ENCODE measurements at places on chromosomes 3 and 15.

DNA sequence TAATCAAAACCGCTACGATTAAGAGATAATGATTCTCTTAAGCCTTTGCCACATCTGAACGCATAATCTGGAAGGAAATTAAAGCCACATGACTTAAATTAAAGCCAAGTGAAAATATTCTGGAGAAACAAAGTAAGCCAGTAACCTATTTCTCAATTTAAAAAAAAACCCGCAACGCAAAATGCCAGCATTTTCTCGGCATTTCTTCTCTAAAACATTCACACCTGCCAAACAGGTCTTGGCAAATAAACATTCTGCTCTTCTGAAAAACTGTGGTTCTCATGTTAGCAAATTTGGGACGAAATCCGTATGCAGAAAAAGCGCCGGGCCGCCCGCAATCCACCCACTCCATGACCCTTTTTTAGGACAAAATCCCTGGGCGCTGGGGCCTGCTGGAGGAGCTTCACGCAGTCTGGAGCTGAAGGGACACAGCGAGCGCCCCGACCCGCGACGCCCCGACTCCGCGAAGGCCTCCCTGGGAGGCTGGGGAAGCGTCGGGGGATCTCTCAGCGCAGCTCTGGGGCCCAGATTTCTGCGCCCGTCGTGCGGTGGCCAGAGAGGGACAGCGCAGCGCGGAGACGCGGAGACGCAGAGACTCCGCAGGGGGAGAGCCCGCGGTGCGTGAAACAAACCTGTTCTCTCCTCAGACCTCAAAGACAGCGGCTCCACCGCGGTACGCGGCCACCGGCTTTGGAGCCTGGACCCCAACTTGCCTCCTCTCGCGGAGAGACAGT is 471 bp downstream of the NKIRAS1 start:
- DNase-seq = no peak

DNA sequence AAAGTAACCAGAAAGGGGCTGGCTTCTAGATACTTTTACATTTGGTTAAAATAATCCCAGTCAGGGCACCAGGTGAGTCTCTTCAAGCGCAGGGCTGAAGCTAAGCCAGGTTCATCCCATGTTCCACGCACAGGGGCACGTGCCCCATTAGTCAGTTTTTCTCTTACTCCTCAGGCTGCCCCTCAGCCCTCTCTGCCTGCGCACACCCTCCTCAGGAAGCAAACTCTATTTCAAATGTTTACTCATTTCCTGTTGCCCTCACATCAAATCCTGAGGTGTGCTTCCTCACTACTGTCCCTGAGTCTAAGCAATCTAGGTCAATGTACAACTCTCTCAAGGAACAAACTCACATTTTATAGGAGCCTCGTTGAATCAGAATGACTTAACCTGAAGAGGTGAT is 48.5 kb downstream of the THBS1 start:
- DNase-seq = peak; percentile 18

DNA sequence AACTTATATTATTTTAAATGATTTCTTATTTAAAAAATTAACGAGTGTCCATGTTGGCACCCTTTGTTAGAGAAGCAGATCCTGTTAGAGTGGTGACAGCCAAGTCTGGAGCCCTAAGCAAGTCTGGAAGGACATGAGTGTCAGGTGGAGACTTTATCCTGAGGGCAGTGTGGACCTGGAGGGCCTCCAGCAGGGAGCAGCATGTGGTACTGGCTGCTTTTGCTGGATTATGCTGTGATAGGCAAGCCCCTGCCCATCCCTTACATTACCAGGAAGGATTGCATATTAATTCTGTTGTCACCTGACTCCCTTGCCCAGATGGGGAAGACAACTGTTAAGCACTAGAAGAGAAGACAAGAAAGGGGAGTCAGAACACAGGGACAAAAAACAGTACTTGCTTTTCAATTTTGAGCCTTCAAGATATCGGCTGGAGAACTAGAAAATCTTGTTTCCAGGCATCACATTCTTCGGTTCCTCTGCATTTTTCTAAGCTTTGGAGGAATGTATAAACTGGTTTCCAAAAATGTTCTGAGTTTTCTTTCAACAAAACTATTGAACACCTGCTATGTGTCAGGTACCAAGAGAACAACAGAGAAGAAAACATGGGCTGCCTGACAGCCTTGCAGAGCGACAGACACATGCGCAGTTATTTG is 22.7 kb downstream of the ZNF860 start:
- DNase-seq = no peak

DNA sequence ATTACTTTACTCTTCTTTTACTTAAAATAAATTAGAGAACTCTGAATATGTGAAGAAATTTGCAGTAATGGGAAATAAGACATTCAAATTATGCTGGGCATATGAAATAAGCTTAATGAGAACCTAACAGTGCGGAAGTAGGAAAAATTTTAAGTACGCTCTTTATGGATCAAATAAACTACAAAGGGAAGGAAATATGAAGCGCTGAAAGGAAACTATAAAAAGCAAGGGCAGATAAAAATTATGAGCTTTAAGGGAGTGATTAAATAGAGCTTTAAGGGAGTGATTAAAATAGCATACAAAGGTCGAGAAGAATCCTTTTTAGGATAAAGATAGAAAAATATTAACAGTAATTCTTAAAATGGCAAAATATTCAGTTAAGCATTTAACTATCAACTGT is 118.3 kb upstream of the AADACL2 start:
- no peak for DNase-seq

DNA sequence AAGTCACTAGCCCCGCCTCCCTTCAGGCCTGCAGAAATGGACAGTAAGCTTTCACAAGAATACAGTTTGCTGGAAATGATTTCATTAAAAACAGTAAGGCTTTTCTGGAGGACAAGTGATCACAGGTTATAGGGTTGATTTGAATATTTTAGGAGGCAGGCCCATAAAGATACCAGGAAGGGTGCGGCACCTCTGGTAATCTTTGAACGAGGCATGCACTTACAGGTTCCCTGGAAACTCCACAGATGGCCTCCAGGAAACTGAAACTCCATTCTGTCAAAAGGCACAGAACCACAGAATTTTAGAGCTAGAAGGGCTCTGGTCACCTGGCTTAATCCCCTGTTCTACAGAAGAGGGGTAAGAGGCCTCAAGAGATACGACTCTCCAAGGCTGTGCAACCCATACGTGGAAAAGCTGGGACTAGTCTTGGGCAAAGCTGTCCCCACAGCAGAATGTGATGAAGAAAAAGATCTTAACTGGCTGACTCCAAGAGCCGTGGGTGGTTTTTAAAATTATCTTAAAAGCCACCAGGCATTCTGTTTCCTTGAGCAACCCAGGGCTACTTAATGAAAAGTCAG is 1.2 kb downstream of the STARD5 start:
- DNase-seq = no peak

DNA sequence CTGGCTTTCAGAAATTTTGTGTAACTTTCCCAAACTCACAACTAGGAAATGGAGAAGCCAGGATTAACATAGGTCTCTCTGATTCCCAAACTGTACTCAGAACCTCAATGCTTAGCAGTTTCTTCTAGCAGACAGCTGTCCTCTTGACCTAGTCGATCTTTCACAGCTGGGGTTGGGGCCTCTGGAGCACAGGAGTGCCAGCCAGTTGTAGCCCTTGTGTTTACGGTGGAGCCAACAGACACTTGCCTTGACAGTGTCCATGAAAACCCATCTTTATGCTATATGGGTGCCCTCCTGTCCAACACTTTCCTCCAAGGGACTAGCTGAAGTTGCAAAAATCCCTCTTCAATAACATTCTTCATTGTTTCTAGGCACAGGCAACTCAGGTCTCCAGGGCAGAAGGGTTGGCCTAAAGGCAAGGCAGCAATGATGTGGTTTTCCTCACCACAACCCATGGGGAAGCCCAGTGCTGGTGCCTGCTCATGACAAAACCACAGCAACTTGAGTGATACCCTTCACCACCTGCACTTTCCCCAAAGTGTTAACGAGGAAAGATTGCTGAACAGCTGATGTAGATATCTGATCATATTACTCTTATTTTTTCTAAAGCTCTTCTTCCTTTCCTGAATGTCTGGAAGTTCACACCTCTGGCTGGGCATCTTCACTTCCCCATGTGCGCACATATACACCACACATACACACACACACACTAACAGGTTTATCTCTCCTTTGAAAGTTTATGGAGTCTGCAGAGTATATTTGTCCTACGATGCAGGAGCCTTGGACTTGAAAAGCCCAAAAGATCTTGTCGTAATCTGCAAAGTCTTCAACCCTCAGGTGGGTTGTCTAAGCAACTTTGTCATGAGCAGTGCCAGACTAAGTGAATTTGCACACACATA is 11.0 kb upstream of the KNG1 start:
- DNase-seq = no peak

GRCh38 chr3:117287602-117288001 is 578.0 kb downstream of the TUSC7 start:
- DNase-seq = no peak

DNA sequence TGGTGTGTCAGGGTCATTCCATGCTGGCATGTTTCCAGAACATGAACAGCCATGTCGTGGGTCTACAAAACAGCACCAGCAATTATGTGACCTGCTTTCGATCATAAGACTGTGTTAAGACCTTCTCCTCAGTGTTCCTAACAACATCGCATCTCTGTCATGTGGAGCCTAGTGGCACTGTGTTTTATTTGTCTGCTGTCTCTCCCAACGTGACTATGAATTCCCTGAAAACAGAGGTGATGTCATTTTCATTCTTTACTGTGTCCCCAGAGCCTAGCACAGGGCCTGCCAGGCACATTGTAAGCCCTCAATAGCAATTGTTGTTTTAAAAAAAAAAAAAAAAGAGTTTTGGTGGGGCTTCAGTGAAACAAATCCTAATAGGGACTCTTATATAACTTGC is 94.2 kb upstream of the IL12A start:
- no peak for DNase-seq

DNA sequence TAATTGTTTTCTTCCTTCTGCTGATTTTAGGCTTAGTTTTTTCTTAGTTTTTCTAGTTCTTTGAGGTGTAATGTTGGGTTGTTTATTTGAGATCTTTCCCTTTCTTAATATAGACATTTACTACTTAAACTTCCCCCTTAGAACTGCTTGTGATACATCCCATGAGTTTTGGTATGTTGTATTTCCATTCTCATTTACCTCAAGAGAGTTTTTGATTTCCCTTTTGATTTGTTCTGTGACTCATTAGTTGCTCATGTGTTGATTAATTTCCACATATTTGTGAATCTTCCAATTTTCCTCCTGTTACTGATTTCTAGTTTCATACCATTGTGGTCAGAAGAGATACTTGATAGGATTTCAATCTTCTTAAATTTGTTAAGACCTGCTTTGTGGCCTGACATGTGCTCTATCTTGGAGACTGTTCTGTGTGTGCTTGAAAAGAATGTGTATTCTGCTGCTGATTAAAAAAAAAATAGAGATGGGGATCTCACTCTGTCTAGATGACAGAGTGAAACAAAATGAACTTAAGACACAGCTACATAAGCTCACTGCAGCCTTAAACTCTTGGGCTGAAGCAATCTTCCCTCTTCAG is 22.3 kb downstream of the GRM2 start:
- DNase-seq = no peak

- DNase-seq = no peak
Measured at GRCh38 chr3:134762016-134762415, 33.0 kb upstream of the EPHB1 start.

DNA sequence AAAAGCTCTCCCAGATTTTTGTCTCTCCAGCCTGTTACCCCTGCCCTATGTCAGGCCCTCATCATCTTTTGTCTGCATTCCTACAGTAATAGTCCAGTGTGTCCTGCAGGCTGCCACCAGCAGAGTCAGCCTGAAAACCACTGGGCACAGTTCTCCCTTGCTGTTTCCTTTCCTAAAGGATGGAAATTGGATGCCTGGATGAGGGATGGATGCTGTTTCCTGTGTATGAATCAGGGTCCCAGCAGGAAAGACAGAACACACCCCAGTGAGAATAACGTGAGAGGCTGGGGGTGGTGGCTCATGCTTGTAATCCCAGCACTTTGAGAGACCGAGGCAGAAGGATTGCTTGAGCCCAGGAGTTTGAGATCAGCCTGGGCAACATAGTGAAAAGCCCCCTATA is 3.3 kb upstream of the SNX33 start:
- no peak for DNase-seq

GRCh38 chr3:138740072-138740471 is 94.7 kb downstream of the PIK3CB start:
- no peak for DNase-seq

- DNase-seq = no peak
Measured at GRCh38 chr15:27574541-27575054, 524.5 kb downstream of the OCA2 start.

GRCh38 chr15:49452595-49452994 is 29.6 kb downstream of the FGF7 start:
- no peak for DNase-seq

GRCh38 chr3:63015614-63016309 is 140.5 kb upstream of the CADPS start:
- no peak for DNase-seq

DNA sequence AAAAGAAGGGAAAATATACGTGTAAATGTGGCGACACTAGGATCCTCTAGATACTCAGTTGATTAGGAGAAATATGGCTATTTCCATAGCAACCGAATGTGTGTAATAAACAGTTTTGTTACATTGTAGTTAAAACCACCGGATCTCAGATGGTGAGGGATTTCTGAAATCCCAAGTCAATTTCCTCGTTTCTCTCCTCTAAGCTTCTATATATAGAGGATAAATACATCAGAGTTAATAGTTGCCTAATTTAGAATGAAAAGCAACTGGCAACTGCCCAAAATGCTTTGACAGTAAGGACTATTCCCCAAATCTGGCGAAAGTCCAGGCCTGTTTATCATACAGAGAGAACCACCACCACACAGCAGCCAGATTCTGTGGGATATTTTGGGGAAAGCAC is 112.6 kb downstream of the GABRB3 start:
- DNase-seq = no peak

DNA sequence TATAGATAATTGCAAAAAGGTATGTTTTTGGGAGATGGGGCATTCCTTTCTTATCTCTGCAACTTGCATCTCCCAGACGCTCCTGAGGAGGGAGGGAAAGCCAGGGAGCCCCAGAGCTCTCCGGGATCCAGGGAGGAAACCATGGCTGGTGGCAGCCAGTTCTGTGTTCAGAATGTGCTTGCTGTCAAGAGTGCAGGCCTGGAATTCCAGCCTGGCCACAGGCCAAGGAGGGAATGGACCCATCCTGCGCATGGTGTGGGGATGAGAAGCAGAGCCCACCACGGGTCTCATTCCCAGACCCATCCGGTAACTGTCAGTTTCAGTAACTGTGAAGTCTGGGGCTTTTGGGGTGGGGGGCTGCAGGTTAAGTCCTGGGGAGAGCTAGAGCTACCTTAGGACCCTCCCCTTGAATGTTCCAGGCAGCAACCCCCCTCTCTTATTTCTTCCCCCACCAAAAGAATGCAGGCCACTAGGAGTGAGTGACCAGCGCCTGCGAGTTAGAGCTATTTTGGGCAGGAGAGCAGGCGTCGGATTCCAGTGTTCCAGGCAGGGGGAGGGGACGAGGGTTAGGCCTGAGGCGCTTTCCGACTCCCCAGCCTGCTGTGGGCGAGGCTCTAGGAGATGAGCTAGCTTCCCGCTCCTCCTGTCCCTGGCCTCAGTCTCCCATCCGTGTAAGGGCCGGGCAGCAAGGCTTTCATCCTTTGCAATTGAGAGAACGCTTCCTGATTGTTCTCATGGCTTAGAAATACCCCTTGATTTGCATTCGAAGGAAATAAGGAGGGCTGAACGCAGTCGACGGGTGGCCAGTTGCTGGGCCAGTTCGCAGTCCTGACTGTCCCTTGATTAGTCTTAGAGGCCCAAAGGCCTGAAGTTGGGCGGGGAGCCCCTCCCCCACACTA is 781 bp upstream of the DAG1 start:
- no peak for DNase-seq

GRCh38 chr15:43278869-43279268 is 12.1 kb upstream of the TGM5 start:
- DNase-seq = no peak
